CD8-positive, alpha-beta T cell (primary cell): ENCODE measurements at places on chromosomes 3 and 15.

DNA sequence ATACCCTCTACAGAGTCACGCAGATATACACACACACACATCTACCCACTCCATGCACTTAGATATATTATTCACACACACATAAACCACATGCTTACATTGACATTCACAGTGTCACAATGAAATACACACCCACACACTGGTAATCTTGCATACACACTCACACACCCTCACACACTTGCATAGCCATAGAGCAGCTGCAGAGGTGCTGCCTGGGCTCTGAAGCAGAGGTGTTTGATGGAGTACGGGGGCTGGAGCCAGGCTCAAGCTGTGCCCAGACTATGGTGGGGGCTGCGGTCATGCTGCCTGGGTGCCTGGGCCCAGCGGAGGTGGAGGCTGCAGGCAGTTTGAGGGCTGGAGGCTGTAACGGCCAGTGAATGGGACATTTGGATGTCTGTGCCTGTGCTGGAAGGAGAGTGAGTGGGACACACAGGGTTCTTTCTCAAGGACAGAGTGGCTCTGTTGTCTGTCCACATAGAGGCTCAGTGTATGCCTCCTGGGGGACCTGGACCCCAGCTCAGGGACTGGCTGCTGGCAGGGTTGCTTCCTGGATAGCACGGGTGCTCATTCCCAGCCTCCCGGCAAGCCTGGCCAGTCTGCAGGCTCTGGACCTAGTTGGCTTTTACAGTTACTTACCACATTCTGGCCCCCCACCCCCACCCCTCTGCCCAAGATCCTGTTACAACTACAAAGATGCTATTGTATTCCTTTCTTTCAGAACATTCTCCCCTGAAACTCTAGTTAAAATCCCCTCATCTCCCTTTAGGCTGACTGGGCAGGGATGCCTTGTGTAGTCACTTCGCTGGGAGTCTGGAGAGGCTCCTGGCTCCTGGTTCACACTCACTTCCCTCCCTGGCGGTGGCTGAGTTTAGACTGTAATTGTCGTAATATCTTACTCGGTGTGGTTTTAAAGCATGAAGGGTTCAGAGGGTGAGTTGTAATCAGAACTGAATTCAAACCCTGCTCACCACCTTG lies 12.5 kb downstream of the GASK1A start:
- DNase-seq = no peak

GRCh38 chr15:91055548-91056331 lies 33.3 kb upstream of the VPS33B start:
- DNase-seq = peak; percentile 53

DNA sequence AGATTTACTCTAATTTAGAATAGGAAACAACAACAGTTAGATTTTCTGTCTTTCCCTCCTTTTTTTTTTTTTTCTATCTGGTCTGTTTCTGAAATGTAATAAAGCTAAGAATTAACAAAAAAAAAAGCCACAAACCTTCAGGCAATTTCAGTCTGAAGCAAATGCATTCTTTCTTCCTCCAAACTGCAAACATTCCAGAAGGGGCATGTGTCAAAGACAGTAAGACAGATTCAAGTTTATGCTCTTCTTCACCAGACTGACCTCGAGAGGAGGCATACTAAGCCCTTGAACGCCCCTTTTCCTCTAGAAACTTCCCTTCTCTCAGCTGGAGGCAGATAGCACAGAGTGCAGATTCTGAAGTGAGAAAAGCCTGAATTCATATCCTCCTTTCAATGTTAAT lies 654.6 kb upstream of the LMCD1 start:
- no peak for DNase-seq

GRCh38 chr15:39403640-39404117 lies 177.2 kb upstream of the THBS1 start:
- no peak for DNase-seq

- no peak for DNase-seq
These were observed 82.3 kb downstream of the RBPMS2 start for GRCh38 chr15:64693134-64693533.

DNA sequence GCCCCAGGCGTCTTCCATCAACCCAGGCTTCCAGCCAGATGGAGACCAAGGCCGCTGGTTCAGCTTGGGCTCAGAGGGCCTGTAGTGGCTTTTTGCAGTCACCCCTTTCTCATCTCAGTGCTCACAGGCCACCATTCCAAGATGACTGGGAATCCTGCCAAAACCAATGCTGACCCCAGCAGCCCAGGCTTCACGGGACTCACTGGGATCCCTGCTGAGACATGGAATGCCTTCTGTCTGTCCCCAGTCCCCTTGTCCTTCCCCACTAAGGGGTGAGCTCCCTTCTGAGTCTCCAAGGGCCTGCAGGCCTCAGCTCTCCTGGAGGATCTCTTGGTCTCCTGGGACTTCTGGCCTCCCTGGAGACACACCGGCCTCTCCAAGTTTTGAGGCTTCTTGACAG lies 77.4 kb upstream of the SEC13 start:
- DNase-seq = no peak

GRCh38 chr3:9124730-9125129 lies 124.7 kb downstream of the SRGAP3 start:
- no peak for DNase-seq

DNA sequence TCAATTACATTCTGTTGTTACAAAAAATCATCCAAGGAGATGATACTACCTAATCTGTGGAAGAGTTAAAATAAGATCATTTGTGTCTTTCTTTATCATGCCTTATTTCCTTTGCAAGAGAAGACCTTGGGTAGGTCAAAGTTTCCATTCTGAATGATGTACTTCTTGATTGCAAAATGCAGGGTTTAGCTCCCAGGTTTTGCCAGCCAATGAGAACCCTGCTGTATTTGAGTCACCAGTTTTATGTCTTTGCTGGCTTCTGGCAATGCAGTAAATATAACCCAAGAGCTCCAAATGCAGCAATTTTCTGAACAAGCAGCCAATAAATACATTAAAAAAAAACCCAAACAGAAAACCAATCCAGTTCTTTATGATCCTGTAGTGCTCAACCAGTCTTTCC lies 204.9 kb downstream of the CADPS start:
- no peak for DNase-seq

DNA sequence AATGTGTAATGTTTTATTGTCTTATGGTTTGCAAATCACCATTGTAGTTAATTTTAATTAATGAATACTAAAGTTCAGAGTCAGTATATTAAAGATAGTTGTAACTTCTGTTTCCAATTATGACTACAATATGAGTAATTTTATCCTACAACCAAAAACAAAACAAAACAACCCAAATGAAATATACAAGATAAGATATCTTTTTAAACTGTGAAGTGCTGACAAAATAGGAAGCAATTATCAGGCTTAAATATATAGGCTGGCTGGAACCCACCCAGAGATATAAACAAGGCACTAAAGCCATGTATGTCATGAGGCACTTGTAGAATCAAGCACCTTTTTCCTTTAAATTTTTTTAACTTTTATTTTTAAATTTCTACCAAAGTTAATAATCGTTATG lies 108.6 kb upstream of the LRRFIP2 start:
- no peak for DNase-seq

DNA sequence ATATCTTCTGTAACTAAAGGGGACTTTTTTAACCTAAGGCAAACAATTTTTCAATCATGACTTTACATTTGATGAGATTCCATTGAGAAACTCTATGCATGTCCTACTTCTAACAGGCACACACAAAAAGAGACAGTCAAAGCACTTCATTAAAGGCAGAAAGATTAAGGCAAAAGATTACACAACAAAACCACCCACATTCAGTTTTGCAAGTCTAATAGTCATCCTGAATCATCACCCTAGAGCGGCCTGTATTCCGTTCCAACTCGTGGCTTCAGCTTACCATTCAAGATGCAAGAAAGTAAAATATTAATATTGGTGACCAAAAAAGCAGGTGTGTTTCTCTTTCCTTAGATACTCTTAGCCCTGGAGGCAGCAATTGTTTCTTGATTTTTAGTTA lies 205.9 kb downstream of the P3H2 start:
- no peak for DNase-seq
